ENCODE measurements at places on chromosomes 12 and 14.
A peak's percentile ranks its signal among the peaks of the same experiment; 100 is the strongest.

DNA sequence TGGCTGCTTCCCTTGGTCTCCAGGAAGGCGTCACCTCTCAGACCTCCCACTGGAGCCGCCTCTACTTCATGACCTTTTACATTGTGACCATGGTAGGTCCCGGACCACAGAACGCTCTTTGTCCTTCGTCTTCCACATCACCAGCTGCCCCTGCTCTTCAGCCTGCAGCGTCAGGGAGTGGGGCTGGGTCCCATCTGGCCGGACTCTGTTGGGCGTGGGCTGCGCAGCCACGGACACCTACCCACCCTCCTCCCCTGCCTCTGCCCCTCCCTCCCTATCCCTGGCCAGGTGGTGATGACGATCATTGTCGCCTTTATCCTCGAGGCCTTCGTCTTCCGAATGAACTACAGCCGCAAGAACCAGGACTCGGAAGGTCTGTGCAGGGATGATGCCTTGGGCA lies 43.3 kb downstream of the SLC8B1 start:
- DNase-seq, result no peak

DNA sequence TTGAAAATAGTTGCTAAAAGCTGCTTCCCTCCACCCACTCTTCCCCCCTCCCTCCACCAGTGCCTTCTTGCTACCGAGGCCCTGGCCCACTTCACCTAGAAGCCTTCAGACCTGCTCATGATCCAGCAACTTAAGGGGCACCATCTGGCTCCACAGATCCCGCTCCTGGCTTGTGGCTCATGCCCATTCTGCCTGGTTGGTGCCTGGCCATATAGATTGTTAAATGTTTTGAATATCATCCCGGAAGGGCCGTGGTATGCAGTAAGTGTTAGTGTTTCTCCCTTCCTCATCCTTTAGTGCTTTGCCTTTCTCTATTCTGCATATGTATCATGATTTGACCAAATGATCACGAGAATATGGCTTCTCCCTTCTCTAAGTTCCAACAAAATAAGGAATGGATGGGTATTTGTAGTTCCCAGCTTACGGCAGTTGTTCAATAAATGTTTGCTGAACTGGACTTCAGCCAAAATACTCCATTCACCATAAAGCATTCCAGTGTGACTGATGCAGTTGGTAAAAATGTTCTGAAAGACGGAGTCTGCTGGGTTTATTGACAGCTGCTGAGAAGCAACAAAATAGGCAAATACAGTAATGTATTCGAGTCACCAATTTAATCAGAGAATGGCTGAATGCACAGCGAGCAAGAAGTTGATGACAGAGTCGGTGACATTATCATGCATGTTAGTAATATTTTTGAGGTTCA lies 30.7 kb downstream of the GRIP1 start:
- DNase-seq, result peak; percentile 44

- DNase-seq, result no peak
These were observed 138.1 kb upstream of the BMP4 start for GRCh38 chr14:54094765-54095164.

DNA sequence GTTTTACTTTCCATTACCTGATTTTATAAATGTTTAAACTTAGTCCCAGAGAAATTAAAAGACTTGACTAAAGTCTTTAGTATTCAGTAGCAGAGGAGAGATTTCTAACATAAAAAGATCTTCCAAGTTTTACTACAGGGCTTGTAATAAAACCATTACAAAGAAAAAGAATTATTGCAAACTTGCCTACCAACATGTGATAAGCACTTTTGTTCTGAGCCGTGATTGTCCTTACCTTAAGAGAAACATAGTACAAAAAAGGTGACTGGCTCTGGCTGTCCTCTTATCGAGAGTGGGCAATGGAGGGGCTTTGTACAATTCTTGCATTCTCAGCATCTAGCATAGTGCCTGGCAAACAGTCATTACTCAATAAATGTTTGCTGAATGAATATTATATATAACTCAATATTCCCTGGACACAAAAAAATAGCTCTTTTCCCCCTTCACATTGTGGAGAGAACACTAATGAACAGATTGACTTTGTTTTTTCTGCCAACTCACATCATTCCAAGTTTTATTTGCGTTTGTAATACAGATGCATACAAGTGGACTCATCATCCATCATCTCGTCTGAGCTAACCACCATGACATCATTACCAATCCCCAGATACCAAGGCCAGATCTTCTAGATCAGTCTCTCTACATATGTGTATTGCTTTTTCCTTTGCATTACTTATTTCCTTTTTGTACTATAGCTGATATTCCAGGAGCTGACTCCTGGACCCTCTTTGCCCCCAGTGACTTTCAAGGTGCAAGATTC lies 192.8 kb upstream of the EEA1 start:
- peak; percentile 89 for DNase-seq

DNA sequence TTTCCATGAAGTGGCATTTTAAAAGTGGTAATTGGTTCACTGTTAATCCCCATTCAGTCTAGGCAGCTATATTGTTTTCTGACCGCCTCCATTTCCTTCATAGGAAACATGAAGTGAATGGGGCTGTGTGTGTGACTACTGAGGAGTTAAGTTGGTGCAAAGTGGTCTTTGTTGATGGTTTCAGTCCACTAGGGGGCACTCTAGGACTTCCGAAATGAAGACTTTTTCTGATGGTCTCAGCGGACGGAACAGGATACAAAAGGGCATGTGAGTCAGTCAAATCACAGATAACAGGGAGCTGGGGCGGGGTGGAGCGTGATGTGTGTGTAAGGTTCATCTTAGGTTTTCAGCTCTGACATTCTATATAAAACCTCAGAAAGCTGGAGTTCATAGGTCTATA lies 240.1 kb upstream of the OR4E1 start:
- peak; percentile 15 for DNase-seq

DNA sequence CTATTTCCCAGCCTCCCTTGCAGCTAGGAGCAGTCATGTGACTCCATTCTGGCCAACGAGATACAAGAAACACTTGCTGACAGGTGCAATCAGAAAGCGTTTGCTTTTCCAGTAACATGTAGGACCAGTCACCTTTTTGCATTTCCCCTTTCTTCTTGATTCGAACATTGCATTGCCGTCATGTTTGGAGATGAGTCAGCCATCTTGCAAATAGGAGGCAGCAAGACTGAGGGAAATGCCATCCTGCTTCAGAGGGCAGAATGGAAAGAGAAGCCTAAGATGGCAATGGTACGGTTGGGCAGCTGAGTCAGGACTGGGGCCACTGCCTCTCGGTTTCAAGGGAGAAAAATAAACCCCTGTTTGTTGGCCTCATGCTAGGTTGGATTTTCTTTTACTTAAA lies 34.5 kb upstream of the GPR132 start:
- DNase-seq, result no peak

DNA sequence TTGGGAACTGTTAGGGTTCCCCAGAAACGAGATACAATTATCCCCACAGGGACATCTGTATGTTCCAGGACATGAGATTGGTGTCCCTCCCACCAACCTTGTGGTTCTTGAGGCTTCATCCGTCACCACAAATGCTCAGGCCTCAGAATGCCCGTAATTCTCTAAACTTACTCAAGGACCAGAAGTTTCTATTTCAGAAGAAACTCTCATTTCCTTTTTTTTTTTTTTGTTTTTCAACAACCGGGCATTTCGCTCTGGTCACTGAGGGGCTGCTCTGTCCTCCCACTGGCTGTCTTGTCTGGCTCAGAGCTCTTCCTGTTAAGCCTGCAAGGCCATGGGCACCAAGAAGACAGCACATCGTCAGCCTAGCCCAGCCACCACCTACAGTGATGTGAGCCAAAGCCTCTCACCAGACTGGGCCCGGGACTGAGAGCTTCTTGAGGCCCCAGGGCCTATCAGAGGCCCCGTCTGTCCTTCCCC lies 36.2 kb downstream of the VDR start:
- DNase-seq, result no peak

DNA sequence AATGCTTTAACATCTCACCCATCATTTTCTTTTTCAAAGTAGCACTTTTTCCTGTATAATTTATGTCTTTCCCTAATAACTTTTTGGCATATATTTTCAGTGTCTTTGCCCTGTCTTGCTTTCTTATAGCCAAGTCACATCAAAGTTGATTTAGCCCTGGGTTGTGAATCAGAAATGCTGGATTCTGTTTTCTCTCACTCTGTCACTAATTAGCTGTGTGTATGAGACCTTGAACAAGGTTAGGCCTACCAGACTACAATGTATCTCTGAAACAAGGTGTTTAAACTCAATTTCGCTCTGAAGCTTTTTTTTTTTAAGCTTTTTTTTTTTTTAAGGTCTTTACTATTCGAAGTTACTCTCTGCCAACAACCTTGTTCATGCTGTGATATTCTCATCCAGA lies 25.7 kb downstream of the CNOT2 start:
- no peak for DNase-seq

DNA sequence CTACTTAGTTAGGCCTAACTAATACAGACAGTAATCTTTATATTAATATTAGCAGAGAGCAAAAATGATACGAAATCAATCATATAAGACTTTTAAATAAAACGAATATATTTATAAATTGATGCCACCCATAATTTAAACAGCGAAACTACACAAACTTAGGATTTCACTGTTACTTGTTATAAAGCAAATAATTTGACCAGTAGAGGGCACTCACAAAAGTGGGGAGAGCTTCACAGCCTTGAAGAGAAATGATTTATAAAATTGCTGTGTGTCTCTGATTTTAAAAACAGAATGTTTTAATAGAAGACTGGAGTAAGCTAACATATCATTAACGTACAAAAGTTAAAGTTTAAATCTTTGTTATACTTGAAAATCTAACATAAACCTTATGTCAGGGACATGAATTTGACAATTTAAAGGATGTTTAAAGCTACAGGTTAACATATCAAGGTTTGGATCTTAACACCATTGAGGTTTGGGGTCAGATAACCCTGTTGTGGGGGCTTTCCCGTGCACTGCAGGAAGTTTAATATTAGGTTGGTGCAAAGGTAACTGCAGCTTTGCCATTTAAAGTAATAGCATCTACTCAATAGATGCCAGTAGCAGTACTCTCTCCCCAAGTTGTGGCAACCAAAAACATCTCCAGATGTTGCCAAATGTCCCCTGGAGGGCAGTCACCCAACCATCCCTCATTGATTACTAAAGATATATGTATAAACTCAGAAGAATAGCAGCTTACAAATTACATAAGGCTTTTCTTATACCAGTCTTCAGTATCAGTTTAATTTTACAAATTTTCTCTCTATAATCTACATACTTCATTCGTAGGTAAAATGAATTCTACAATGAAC lies 9.3 kb downstream of the KRAS start:
- DNase-seq, result peak; percentile 32

- no peak for DNase-seq
These were observed 42.0 kb upstream of the NT5DC3 start for GRCh38 chr12:103882861-103883596.

DNA sequence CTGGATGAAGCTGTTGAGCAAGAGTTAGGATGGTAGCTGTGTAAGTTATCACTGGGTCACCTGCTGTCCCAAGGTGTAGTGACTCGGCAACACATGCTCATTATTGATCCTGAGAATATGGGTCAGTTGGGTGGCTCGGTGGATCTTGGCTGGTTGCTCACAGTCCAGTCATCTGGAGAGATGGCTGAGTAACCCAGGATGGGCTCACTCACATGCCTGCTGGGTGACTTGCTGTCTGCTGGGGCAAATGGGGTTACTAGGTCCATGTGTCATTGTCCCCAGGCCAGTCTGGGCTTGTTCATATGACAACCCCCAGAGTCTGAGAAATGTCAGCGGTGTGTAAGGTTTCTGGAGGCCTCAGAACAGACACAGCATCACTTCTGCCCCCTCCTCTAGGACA lies 69.5 kb downstream of the SLC15A4 start:
- no peak for DNase-seq

- DNase-seq, result no peak
These were observed 22.2 kb downstream of the DUSP16 start for GRCh38 chr12:12540261-12541013.

GRCh38 chr12:24574538-24574937 lies 374.4 kb downstream of the BCAT1 start:
- no peak for DNase-seq

DNA sequence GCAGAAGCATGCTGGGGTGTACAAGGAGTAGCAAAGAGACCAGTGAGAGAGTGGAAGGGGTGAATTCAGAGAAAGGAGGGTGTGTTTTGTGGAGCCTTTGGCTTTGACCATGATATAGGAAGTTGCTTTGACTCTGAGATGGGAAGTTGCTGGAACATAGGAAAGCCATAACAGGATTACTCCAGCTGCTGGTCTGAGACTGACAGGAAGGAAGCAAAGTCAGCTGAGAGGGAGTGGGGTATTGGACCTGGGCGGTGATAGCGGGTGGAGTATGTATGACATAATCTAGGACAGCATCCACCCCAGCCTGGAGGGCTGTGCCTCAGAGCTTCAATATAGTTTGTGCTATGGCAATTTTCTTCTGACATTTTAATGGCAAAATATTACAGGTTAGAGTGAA lies 324.4 kb downstream of the PDZRN4 start:
- no peak for DNase-seq

- no peak for DNase-seq
These were observed 92.8 kb downstream of the TGFB3 start for GRCh38 chr14:75888945-75889344.

DNA sequence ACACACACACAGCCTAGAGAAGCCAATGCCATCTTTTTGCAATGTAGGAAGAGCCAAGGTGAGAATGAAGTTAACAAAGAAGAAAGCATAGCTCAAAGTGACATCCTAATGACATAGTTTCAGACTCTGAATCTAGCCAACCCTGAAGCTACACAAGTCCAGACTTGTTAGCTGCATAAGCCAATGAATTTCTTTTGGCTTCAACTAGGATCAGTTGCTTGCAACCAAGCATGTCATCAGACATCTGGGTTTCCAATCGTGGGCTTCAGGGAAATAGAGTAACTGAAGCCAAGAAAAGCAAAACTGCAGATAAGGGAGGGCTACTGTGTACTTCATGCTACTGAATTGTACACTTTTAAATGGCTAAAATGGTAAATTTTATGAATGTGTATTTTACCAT lies 4.4 kb upstream of the GPHN start:
- DNase-seq, result no peak

DNA sequence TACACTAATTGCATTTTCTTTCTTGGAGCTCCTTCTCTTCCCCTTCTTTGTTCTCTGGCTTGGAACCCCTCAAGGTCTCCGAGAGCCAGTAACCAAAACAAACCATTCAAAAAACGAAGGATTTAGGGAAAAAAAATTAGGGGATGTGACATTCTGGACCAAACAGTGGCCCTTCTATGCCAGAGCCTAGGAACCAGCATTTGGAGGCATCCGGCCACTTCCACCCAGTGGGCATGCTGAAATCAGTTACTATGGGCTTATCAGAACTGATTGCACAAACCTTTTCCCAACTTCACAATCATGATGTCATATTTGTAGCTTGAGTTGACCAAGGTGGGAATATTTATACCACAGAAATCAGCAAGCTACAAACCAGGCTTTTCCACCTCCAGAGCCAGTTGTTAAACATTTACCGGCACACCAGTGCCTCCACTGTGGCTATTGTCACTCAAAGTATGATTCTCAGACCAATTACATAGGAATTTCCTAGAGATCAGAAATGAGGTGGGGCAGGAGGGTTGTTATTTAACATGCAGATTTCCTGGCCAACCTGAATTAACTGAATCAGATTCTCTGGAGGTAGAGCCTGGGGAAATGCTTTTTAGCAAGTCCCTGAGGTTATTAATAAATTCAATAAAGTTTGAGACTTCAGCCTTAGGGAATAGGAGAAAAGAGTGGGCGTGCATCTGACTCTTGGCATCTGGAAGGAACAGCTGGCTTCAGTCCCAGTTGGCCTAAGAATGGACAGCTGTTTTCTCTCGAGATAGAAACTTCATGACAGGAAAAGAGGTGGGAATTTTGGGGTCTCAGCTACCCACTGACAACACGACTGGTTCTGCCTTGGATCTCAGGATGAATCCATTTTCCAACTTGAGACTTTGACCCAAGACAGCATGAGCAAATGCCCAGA lies 273.9 kb downstream of the ZFP36L1 start:
- no peak for DNase-seq

GRCh38 chr12:45730084-45730347 lies 510 bp downstream of the ARID2 start:
- no peak for DNase-seq
